ENCODE measurements at places on chromosomes 7 and 10. TPM values are rescaled to one million over a fixed set of nuclear protein-coding genes. Genes with fewer than 3 reads are reported as not detected.

The GRM8 gene
- total RNA-seq: 0.21 TPM

GRCh38 chr10:59852670-59853069 is 53.7 kb downstream of the CCDC6 start:
- DNase-seq: no peak

DNA sequence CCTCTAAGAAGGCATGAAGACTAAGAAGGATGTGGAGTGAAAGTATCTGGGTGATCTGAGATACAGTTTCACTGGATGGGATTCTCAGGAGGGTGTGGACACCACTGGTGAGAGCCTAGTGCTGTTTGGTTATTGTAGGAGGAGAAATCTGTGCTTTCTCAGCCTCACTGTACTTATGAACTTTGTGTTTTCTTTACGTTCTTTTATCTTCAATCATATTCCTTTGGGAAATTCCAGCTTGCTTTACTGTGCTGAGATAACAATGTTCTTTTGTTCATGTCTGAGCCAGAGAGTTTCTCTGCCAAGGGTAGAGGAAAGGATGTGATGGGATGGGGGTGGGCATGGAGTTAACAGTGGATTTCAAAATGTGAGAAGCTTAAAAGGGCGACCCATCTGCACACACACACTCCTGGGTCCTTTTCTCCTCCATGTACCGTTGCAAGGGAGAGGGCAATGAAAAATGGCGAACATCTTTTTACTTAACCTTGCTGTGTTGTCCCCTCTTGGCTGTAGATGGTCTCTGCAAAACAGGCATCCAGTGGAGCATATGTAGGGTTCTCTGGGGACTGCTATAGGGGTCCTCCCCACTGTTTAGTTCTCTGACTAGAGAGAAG is 25.0 kb upstream of the TAX1BP1 start:
- DNase-seq: no peak

GRCh38 chr10:118301211-118301610 is 40.9 kb downstream of the FAM204A start:
- no peak for DNase-seq

GRCh38 chr7:86643561-86644281 is at the start of gene GRM3:
Gene GRM3, plus strand, starts transcription at chr7:86643909. Its CDS starts 121,237 bp downstream, at chr7:86765146.
- no peak for DNase-seq

GRCh38 chr7:132276234-132276630 is 300.0 kb downstream of the PLXNA4 start:
- no peak for DNase-seq

The TAS2R38 gene
- total RNA-seq: not detected

The SSC4D gene
- total RNA-seq: 6.4 TPM

The OR2A5 gene
- total RNA-seq: not detected

- no peak for DNase-seq
Observed at GRCh38 chr7:101582971-101583370, 46.1 kb downstream of the MYL10 start.

The GDF10 gene
- total RNA-seq: not detected

DNA sequence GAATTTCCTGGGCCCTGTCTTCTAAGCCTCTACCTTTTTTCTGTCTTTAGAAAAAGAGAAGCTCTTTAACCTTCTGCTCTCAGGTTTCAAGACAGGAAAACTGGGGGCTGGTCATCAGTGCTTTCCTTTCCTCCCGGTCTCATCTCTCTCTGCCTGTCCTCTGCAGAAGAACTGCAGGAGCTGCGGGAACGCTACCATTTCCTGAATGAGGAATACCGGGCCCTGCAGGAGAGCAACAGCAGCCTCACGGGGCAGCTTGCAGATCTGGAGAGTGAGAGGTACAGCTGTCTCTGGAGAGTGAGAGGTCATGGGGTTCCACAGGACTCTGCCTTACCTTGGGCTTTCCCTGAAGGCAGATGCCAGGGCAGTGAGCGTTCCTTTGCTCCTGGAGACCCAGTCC is 12.7 kb downstream of the CCDC136 start:
- DNase-seq: no peak

- no peak for DNase-seq
Observed at GRCh38 chr7:73556208-73557107, 1.0 kb downstream of the BCL7B start.

The FAM107B gene
- 33.5 TPM for total RNA-seq

GRCh38 chr10:123997486-123998196 is 95.8 kb downstream of the CHST15 start:
- DNase-seq: peak; percentile 97

The PTPRE gene
- total RNA-seq: 10.3 TPM

DNA sequence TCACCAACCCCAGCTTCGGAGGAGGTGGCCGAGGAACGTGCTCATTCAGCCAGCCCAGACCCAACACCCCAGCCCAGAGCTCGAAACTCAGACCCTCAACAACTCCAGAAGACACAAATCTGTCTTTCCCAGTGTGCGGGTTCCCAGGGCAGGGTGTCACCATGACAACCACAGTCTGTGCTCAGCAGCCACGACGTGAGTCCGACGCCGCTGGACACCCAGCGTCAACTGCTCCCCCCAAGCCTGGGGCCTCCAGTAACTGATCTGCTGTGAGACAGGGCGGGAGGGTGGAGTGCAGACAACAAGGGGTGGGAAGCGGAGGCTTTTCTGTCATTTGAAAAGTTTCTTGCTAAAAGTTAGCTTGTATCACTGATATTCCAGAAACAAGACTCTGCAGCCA is 167.2 kb downstream of the MAD1L1 start:
- no peak for DNase-seq

DNA sequence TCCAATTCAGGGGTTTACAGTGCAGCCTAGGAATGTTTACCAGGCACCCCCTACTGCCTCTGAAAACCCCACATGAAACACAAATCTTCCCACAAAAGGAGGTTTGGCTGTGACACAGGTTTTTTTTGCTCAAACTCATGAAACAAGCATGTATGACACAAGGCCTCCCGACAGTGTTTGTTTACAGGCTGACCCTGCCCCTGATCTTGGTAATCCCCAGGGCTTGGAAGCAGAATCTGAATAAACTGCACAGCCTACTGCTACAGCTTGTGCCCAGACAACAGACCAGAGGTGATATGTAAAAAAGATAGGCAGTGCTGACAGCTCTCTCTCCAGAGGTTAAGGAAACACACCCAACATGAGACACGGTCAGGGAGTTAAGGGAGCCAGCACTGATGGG is 184.2 kb downstream of the KMT2E start:
- peak; percentile 31 for DNase-seq

The FAM13C gene
- 0.21 TPM for total RNA-seq

- DNase-seq: no peak
Observed at GRCh38 chr10:92010047-92010735, 86.6 kb downstream of the BTAF1 start.

The SPDYE5 gene
- total RNA-seq: not detected

GRCh38 chr7:52501696-52502095 is 533.7 kb upstream of the POM121L12 start:
- DNase-seq: no peak

- no peak for DNase-seq
Observed at GRCh38 chr7:135682191-135682590, 19.9 kb downstream of the STMP1 start.

DNA sequence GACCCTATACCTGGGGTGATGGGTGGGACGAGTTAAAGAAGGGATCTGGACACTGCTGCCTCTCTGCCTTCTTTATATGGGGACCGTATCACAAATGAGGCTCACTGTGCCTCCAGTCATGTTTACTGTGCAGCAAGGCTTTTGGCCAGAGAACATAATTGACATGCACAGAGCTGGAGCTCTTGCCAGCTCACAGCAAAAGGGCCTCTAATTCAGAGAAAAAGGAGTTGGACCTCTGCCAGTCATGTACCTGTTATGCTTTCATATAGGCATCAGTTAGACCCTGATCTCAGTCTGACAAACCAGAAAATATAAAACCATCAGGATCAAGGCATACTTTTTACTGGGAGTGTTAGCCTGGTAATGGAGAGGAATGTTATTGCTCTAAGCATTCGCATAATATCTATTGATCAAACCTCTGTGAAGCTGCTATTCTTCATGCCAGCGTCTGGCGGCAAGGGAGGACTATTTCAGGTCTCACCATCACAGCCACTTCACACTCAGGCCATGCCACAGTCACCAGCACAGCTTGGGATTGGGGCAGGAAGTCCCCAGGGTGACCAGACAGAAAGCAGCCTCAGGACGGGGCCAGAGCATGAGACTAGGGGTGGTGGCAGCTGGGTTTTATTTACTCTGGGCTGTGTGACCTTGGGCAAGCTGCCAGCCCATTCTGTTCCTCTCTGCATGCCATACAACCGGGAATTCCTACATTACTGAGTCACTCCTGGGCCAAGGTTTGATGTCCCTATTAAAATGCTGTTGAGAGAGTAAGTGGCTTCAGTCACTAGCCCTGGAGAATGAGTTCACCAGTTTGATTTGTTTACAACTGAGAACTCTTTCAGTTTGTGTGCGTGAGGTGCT is 90.1 kb downstream of the NPSR1 start:
- DNase-seq: peak; percentile 89

The GPR141 gene
- not detected for total RNA-seq

DNA sequence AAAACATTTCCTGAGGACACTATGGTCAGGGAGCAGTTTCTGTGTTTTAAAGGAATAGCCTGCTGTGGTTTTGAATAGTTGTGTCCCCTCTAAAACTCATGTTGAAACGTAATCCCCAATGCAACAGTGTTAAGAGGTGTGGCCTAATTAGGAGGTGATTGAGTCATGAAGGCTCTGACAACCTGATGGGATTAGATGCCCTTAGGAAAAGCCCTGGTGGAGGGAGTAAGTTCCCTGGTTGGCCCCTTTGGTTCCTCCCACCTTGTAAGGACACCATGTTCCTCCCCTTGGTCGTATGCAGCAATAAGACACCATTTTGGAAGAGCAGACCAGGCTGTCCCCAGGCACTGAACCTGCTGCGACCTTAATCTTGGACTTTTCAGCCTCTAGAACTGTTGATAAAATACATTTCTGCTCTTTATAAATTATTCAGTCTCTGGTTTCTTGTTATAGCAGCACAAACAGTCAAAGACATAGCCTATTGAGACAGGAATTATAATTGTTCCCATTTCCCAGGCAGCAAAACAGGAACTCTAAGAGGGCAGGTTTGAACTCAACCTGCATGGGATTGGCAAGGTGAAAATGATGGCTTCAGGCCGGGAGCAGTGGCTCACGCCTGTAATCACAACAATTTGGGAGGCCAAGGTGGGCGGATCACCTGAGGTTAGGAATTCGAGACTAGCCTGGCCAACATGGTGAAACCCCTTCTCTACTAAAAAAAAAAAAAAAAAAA is 20.5 kb upstream of the TNS3 start:
- no peak for DNase-seq

The PODXL gene
- 160 TPM for total RNA-seq

GRCh38 chr10:47022311-47023131 is 111.3 kb downstream of the PTPN20 start:
- no peak for DNase-seq

GRCh38 chr10:104113376-104113956 is 8.5 kb upstream of the SFR1 start:
- DNase-seq: no peak

The UCMA gene
- not detected for total RNA-seq

GRCh38 chr10:43925793-43926192 is 277.1 kb upstream of the ZNF32 start:
- no peak for DNase-seq

The LIPN gene
- total RNA-seq: not detected

DNA sequence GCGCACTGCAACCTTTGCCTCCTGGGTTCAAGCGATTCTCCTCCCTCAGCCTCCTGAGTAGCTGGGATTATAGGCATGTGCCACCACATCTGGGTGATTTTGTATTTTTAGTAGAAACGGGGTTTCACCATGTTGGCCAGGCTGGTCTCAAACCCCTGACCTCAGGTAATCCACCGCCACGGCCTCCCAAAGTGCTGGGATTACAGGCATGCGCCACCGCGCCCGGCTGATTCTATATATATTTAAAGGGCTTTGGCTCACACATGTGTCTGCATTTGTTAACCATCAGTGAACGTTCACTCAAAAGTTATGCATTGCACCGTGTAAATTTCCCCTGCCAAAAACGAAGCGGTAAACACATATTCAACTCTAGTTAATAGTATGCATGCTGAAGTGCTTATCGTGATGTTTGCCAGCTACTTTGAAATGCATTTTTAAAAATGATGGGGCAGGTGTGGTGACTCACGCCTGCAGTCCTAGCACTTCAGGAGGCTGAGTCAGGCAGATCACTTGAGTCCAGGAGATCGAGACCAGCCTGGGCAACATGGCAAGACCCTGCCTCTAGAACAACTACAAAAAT is 17.7 kb upstream of the WIPI2 start:
- no peak for DNase-seq

DNA sequence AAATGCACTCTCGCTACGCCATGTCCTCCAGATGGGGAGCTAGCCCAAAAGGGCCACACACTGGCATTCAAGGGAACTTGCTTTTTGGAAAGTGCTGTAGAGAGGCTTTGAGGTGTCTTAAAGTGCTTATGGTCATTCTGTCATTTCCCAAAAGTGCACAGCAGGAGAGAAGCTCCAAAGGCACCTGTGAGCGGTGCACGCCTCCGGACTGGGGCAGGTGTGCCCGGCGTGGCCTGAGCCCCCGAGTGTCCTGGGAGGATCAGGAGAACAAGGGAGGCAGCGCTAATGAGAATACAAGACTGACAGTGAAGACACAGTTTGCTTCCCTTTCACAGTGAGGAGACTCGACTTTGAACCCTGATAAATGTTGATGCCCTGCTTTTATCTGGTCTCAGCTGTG is 419.0 kb upstream of the MKI67 start:
- DNase-seq: no peak

Data from kidney epithelial cell (primary cell).